ENCODE measurements at places on chromosomes 11 and 22. TPM values are rescaled to one million over a fixed set of nuclear protein-coding genes. Genes with fewer than 3 reads are reported as not detected.
A peak's percentile ranks its signal among the peaks of the same experiment; 100 is the strongest.

- no peak for DNase-seq
- no peaks in the 10 kb centered on the region for H3K36me3 ChIP-seq
- H3K4me1 ChIP-seq = no peaks in the 10 kb centered on the region
- no peak overlapping the region for H3K4me3 ChIP-seq
- no peak overlapping the region for H3K27ac ChIP-seq
- H3K27me3 ChIP-seq = no peaks in the 10 kb centered on the region
These were observed 626.3 kb upstream of the LRRC4C start for GRCh38 chr11:42085736-42086135.

Gene GVQW3
- 1.7 TPM for total RNA-seq

Gene KRTAP5-2
- not detected for total RNA-seq

- peaks cover 21% of the 10 kb centered on the region for H3K27me3 ChIP-seq
- H3K36me3 ChIP-seq = no peaks in the 10 kb centered on the region
- no peaks in the 10 kb centered on the region for H3K4me1 ChIP-seq
- no peak for DNase-seq
- H3K27ac ChIP-seq = no peak overlapping the region
These were observed 34.2 kb upstream of the CACNG2 start for GRCh38 chr22:36737776-36738175.

DNA sequence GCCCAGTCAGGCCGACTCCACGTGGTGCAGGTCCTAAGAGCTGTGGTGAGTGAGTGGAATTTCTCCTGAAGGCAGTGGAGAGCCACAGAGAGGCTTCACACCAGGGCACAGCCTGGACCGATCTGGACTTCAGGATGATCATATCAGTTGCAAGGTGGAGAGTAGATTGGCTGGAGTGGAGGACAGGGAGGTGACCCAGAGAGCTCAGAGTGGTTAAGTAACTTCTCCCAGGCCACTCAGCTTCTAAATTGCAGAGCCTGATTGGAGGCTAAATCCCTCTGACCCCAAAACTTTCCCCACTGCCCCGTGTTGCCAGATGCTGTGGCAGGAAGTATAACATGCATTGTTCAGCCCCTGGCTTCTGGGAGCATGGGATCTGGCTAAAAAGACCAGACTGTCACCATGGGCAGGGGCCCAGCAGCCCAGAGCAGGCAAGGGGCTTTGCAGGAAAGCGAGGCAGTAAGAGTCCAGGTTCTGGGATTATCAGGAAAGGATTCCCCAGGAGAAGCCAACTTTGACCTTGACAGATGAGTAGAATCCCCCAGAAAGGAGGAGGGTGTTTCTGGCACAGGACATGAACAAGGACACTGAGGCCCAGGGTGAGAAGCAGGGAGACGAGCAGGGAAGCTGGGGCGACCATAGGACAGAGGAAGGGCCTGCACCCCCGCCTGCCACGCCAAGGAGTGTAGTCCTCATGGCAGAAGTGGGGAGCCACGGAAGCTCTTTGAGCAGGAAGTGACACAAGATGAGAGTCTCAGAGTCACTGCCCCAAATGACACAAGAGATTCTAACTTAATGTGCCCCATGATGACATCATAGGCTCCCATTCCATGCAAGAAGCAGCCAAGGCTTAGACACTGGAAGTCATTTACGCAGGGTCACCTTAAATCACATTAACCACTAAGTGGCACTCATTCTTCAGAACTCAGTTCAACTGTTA, 4.8 kb downstream of the SLC35C1 start:
- peaks cover 37% of the 10 kb centered on the region for H3K4me1 ChIP-seq
- no peak for DNase-seq
- peak overlapping the region; percentile 9 for H3K27ac ChIP-seq
- no peaks in the 10 kb centered on the region for H3K27me3 ChIP-seq
- H3K36me3 ChIP-seq = no peaks in the 10 kb centered on the region

Gene TREH
- not detected for total RNA-seq

DNA sequence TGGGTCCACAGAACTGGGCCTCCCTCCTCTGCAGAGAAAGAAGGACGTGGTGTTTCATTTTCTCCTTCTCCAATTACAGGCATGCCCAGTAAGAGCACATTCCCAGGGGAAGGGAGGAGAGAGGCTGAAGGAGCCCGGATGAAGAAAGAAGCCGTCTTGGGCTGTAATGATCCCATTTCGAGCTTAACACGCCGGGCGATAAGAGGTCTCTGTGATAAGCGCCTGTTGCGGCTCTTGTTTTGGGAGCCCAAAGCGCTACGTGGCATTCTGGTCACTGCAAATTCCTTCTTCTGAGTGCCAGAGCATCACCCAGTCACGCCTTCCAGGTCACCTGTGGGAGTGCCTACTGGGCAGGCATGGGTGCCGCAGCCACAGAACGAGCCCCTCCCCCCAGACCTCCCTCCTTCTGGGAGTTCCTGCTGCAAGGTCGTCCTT, 57.5 kb downstream of the ANO1 start:
- H3K4me3 ChIP-seq = no peak overlapping the region
- no peaks in the 10 kb centered on the region for H3K4me1 ChIP-seq
- no peak overlapping the region for H3K27ac ChIP-seq
- peaks cover under 1% of the 10 kb centered on the region for H3K27me3 ChIP-seq
- no peak for DNase-seq
- H3K36me3 ChIP-seq = no peaks in the 10 kb centered on the region

Gene TEX12
- not detected for total RNA-seq

DNA sequence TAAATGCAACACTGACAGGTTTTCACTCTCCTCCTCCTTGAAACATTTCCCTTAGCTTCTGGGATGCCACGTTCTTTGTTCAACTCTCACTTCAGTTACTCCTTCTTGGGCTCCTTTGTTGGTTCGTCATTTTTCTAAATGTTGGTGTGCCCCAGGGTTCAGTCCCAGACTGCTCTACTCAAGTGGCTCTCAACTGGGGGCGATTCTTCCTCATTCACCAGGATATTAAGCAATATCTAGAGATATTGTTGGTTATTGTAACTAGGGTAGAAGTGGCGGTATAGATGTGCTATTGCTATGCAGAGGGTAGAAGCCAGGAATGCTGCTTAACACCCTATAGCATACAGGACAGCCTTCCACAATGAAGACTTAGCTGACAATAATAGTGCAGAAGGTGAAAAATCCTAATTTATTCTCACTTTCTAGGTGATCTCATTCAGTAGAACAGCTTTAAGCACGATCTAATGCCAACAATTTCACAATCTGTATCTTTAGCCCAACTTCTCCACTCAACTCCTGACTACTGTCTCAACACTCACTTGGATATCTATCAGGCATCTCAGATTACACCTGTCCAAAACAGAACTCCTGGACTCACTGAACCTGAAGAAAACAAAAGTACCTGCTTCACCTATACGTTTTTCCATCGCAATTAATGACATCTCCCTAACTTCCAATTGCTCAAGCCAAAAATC, 4.6 kb downstream of the NUP160 start:
- H3K27ac ChIP-seq = no peak overlapping the region
- peaks cover 22% of the 10 kb centered on the region for H3K4me1 ChIP-seq
- H3K36me3 ChIP-seq = peaks cover 26% of the 10 kb centered on the region
- DNase-seq = no peak
- no peaks in the 10 kb centered on the region for H3K27me3 ChIP-seq
- no peak overlapping the region for H3K4me3 ChIP-seq

Gene TMEM132A
- total RNA-seq = 2.3 TPM

- peaks cover 4% of the 10 kb centered on the region for H3K27me3 ChIP-seq
- H3K4me3 ChIP-seq = no peak overlapping the region
- H3K36me3 ChIP-seq = peaks cover 3% of the 10 kb centered on the region
- H3K27ac ChIP-seq = peak overlapping the region; percentile 22
These were observed 5.2 kb downstream of the DGAT2 start for GRCh38 chr11:75773595-75774353.

DNA sequence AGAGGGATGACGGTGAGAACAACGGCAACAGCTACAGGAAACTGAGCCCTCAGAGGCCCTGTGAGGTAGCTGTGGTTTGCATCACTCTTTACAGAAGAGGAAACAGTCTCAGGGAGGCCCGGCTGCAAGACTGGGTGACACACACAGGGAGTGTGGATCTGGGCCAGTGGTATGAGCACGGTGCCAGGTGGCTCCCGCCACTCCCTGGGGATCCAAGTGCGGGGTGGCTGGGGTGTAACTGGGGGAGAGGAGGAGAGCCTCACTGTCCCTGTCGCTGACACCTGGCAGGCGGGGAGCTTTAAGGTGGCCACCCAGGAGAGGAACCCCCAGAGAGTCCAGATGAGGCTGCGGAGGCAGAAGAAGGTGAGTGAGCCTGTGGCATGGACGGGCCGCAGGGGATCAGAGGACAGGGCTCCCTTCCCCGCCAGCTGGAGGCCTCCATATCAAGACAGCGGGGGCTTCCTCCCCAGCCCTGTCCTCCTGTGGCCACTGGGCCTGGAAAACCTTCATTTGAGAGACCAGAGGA, 5.6 kb downstream of the RGL4 start:
- DNase-seq = peak; percentile 94
- H3K4me1 ChIP-seq = peaks cover 46% of the 10 kb centered on the region
- peak overlapping the region; percentile 100 for H3K27ac ChIP-seq

- H3K27me3 ChIP-seq = no peaks in the 10 kb centered on the region
- H3K27ac ChIP-seq = no peak overlapping the region
- H3K4me3 ChIP-seq = no peak overlapping the region
- no peak for DNase-seq
These were observed 14.7 kb upstream of the UBQLNL start for GRCh38 chr11:5531053-5531831.

GRCh38 chr11:47923667-47924066, 56.7 kb upstream of the PTPRJ start:
- no peak overlapping the region for H3K27ac ChIP-seq
- no peak overlapping the region for H3K4me3 ChIP-seq
- no peaks in the 10 kb centered on the region for H3K36me3 ChIP-seq

DNA sequence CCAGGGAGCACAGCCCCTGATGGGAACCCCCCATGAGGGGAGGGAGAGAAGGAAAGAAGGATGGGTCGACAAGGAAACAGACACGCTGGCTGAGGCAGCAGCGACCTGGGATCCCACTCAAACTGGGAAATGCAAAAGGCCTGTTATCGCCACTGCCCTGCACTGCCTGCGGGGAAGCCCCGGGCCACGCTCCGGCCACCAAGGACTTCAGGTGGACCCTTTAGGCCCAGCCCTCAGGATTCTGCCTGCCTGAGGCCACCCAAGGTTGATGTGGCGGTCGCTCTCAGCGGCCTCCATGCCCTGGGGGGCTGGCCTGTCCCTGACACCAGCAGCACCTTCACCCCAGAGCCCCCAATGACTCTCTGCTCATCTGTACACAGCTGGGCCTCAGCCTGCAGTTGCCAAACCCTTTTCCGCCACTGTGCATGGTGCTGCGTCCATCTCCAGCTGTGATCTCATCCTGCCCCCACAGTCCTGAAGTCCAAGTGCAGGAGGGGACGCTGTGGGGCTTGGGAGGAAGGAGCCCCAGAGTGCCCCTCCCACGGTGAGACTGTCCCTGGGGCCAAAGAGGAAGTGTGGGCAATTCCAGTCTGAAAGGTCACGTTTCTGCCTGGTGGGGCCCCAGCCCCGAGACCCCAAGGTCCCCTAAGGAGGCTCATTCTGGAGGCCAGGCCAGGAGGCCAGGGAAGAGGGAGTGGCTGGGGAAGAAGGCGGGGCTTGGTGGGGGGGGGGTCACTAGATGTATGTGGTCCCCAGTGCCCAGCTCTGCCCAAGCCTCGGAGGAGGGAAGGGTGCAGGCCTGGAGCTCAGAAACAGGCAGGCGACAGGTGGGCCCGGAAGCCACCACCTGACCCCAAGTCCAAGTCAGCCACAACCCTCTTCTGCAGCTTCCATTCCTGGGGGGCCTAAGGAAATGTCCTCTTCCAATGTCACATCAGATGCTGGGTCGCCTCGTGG, 31.6 kb downstream of the OSBPL5 start:
- H3K27ac ChIP-seq = no peak overlapping the region
- H3K27me3 ChIP-seq = no peaks in the 10 kb centered on the region
- no peaks in the 10 kb centered on the region for H3K36me3 ChIP-seq
- H3K4me1 ChIP-seq = no peaks in the 10 kb centered on the region

Measured in activated naive CD4-positive, alpha-beta T cell treated with anti-CD3 and anti-CD28 coated beads for 36 hours (primary cell).